Smooth muscle cell of the umbilical artery (primary cell): ENCODE measurements at places on chromosomes 5 and 9. TPM values are rescaled to one million over a fixed set of nuclear protein-coding genes. Genes with fewer than 3 reads are reported as not detected.

Gene HMMR
- total RNA-seq: 2.7 and 29.6 TPM in 2 replicates

Gene FOXD4L4
- 0.18 TPM in 1 of 2 replicates, not detected in the other for total RNA-seq

Gene TMC1
- total RNA-seq: under 0.01 and 0.28 TPM in 2 replicates

Gene GIN1
- 7.0 and 8.9 TPM in 2 replicates for total RNA-seq

Gene TPM2
- 1,294 and 1,826 TPM in 2 replicates for total RNA-seq

Gene TEX48
- total RNA-seq: not detected in 2 replicates

Gene HAPLN1
- 0.89 and 24.8 TPM in 2 replicates for total RNA-seq

Gene SLC4A9
- not detected in 2 replicates for total RNA-seq

Gene CNTNAP3
- 0.30 and 3.6 TPM in 2 replicates for total RNA-seq

Gene SGCD
- total RNA-seq: 12.7 and 31.2 TPM in 2 replicates

Gene ENTREP1
- under 0.01 and 0.05 TPM in 2 replicates for total RNA-seq
